ENCODE measurements at places on chromosomes 4 and X.

- no peak for DNase-seq
These were observed 77.6 kb downstream of the CWH43 start for GRCh38 chr4:49063670-49064069.

DNA sequence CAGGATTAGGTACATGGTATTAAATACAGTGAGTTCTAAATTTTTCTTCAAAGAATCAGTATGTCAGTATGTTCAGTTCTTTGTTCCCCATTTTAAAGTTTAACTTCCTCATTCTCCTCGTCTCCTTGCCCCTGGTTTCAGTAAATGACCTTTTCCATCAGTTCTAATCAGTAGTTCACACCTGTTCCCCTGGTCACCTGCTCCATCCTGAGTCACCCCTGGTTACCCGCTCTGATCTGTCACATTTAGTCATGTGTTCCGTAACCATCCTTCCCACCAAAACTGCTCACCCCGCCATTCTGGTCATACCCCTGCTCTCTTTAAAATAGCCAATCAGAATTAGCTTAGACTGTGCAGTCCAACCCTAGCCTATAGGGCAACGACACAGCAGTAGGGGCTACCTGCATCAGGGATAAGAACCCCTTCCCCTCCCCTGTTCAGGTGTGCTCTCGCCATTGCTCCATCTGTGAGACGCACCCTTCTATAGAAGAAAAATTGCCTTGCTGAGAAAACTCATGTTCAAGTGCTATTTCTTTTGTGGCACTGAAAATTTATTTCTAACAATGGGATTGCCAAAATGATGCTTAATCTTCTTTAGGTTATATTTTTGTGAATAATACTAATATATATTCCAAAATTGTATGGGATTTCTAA is 181.3 kb downstream of the OR13H1 start:
- no peak for DNase-seq

DNA sequence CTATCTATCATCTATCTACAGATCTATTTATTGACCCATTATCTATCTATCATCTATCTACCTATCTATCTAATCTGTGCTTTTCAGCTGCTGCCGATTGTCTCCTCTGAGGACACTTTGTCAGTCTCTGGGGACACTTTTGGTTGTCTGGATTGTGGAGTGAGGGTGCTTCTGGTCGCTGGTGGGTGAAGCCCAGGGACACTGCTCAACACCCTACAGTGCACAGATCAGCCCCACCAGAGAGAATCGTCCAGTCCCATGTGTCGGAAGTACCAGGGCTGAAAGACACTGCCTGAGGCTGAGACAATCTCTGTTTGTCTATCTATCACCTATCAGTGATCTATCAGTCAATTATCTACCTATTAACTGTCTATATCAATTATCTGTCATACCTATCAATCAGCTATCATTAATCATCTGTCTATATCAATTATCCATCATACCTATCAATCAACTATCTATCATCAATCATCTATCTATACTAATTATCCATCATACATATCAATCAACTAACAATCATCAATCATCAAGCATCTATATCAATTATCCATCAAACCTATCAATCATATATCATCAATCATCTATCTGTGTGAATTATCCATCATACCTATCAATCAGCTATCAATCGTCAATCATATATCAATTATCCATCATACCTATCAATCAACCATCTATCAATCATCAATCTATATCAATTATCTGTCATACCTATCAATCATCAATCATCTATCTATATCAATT is 70.0 kb upstream of the PPP2R3B start:
- DNase-seq: no peak

GRCh38 chr4:6660430-6660829 is 19.9 kb downstream of the MRFAP1 start:
- no peak for DNase-seq

DNA sequence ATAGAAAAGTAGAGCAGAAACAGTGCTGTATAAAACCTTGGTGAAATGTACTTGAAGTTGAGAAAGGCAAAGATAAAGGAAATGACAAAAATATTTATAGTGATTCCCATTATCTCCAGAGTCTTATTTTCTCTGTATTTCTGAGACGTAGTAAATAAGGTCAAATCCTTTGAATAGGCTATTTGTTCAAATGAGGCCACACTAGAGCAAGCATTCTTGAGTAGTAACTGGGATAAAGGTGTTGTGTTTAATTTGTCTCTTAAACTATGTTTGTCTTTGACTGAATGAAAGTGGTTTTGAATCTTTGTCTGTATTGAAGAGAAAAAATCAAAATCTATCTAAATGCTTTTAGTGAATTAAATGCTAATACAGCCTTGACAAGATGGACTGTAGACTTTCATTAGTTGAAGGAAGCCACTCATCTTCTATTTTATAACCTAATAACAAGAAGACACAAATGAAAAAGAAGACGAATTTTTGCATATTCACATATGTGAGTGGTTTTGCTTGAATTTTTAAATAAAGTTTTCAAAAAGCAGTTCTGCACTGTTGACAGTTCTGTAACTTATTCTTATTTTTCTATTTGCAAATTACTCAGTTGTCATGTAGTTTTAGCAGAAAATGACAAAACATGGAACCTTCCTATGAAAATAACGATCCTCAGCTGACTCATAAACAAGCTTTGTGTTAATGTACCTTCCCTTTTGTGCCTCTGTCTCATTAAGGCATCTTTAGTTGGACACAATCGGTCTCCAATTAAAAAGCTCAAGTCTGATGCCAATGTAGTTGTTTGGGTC is 94.8 kb upstream of the PCDH18 start:
- DNase-seq: no peak
